Kidney (tissue), 22 donors: ENCODE measurements at places on chromosomes 6 and 20.

- H3K4me3 ChIP-seq, result no peak overlapping the region
- DNase-seq, result peak; percentile 95
- H3K27me3 ChIP-seq, result no peaks in the 10 kb centered on the region
- H3K36me3 ChIP-seq, result no peaks in the 10 kb centered on the region
- no peaks in the 10 kb centered on the region for H3K4me1 ChIP-seq
Measured at GRCh38 chr6:37210313-37210968, 40.5 kb downstream of the PIM1 start.

GRCh38 chr6:168333039-168333438, 13.5 kb upstream of the DACT2 start:
- H3K36me3 ChIP-seq, result no peaks in the 10 kb centered on the region
- no peaks in the 10 kb centered on the region for H3K4me1 ChIP-seq
- no peak overlapping the region for H3K4me3 ChIP-seq
- DNase-seq, result no peak

DNA sequence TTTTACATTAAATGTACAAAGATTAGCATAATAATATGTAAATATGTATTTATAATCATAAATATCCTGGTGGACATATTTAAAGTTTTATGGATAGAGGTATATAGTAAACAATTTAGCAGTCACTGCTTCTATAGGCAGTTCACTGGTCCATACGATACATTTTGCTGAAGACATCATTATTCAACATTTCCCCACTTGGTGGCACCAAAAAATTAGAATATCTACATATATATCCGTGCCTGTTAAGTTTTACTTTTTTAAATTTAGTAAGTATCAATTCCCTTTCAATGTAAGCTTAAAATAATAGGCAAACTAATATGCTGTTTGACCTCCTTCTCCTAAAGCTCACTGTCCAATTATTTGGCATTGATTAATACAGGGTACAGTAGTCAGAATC, 64.2 kb downstream of the LMBRD1 start:
- H3K4me1 ChIP-seq, result no peaks in the 10 kb centered on the region
- H3K27me3 ChIP-seq, result no peaks in the 10 kb centered on the region
- H3K36me3 ChIP-seq, result no peaks in the 10 kb centered on the region
- DNase-seq, result no peak
- H3K4me3 ChIP-seq, result no peak overlapping the region

- H3K4me1 ChIP-seq, result no peaks in the 10 kb centered on the region
- no peaks in the 10 kb centered on the region for H3K27me3 ChIP-seq
- no peak overlapping the region for H3K4me3 ChIP-seq
- no peak for DNase-seq
- H3K36me3 ChIP-seq, result no peaks in the 10 kb centered on the region
- no peak overlapping the region for H3K27ac ChIP-seq
Measured at GRCh38 chr6:139277161-139277560, 14.6 kb downstream of the TXLNB start.

- no peak overlapping the region for H3K4me3 ChIP-seq
- DNase-seq, result no peak
- no peaks in the 10 kb centered on the region for H3K4me1 ChIP-seq
- H3K27me3 ChIP-seq, result no peaks in the 10 kb centered on the region
Measured at GRCh38 chr6:20441236-20441635, 39.6 kb downstream of the E2F3 start.

GRCh38 chr6:22392711-22393110, 95.9 kb upstream of the PRL start:
- H3K27me3 ChIP-seq, result no peaks in the 10 kb centered on the region
- H3K4me1 ChIP-seq, result no peaks in the 10 kb centered on the region
- H3K4me3 ChIP-seq, result no peak overlapping the region
- no peaks in the 10 kb centered on the region for H3K36me3 ChIP-seq
- no peak overlapping the region for H3K27ac ChIP-seq
- DNase-seq, result no peak

DNA sequence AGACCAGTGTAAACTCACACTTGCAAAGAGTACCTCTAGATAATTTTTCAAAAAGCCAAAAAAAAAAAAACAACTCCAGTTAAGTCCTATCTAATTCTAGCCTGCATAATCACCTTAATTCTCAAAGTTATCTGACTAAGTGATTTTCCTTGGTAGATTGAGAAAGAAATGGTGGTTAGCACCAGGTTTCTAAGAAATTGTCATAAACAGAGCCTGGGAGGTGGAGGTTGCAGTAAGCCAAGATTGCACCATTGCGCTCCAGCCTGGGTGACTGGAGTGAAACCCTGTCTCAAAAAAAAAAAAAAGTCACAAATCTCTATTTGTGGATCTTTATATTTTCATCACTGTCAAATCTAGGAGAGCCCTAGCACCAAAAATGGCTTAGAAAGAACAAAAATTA, 8.9 kb downstream of the FBXO5 start:
- no peaks in the 10 kb centered on the region for H3K27me3 ChIP-seq
- no peak overlapping the region for H3K27ac ChIP-seq
- no peak for DNase-seq
- H3K4me3 ChIP-seq, result no peak overlapping the region
- H3K36me3 ChIP-seq, result no peaks in the 10 kb centered on the region
